ENCODE measurements at places on chromosomes 16 and 17. TPM values are rescaled to one million over a fixed set of nuclear protein-coding genes. Genes with fewer than 3 reads are reported as not detected.

Gene WSCD1
- total RNA-seq: 0.04 TPM

Gene HBM
- total RNA-seq: not detected

Gene CDH1
- 9.1 TPM for total RNA-seq

Gene RAP1GAP2
- total RNA-seq: 0.64 TPM

Gene ZSCAN10
- total RNA-seq: 0.11 TPM

Gene SLC35G6
- not detected for total RNA-seq

- DNase-seq: no peak
Observed at GRCh38 chr17:19264681-19265080, 27.5 kb downstream of the EPN2 start.

- DNase-seq: no peak
Observed at GRCh38 chr16:57565461-57565860, 23.0 kb downstream of the ADGRG5 start.

DNA sequence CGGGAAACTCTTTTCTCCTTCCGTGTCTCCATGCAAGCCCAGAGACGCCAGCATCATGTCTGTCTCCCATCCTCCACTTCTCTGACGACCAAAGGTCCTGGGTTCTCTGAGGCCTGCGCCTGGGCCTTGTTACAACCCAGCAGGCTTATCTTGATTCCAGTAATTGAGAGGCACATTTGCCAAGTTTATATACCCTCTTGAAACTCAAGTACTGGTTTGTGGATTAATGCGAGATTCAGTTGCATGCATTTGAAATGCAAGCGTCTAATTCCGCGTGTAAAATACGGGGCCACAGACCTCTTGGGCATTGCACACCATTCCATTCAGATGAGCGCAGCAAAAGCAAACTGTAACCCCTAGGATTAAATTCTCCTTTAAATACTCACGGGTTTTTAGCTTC is 28.7 kb upstream of the CRISPLD2 start:
- no peak for DNase-seq

DNA sequence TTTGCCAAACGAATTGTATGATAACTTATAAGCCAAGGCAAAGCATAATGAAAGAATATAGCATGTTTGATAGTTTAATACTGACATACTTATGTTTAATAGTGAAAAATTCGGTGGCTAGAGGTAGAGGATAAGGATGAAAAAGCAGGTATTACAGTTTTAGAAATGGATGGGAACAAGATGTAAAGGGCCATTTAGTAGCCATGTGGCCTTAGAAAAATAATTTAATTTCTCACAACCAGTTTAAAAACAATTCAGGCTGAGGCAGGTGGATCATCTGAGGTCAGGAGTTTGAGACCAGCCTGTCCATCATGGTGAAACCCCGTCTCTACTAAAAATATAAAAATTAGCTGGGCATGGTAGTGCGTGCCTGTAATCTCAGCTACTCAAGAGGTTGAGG is 119.5 kb upstream of the NACA2 start:
- DNase-seq: no peak

- no peak for DNase-seq
Observed at GRCh38 chr17:29640413-29640812, 17.7 kb upstream of the CORO6 start.

DNA sequence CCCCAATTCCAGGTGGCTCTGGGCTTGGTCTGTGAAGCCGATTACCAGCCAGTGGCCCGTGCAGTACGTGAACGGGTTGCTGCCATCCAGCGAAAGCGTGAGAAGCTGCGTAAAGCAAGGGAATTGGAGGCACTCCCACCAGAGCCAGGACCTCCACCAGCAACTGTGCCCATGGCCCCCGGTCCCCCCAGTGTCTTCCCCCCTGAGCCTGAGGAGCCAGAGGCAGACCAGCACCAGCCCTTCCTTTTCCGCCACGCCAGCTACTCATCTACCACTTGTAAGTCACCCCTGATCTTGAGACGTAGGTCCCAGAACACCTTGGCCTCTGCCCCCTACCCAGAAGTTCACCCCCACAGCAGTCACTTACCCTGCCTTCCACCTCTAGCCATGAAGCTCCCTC is 6.9 kb downstream of the WNK4 start:
- DNase-seq: no peak

Data from activated CD4-positive, alpha-beta T cell treated with anti-CD3 and anti-CD28 coated beads for 36 hours (primary cell).